Stimulated activated CD4-positive, alpha-beta T cell treated with anti-CD3 and anti-CD28 coated beads, Interleukin-1b, Interleukin-23, amount 100 ng/mL, for 1 hour (primary cell): ENCODE measurements at places on chromosomes 1 and 21.

DNA sequence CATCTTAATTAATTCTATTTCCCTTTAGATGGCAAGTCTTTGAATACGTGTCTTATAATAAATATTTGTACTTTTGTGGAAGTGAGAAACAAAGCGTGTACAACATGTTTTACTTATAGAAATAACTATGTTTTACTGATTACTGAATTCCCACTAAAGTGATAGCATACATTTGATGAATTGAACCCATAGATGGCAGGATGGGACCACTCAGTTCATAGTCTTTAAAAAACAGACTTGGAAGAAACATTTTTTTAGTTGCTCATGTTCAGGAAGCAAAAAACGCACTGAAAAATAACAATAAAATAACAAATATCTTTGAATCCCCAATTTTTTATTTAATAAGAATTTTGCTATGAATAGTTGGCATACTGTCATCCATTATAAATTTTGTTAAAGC, 507.1 kb upstream of the ZRANB2 start:
- DNase-seq, result no peak

GRCh38 chr1:224127925-224128819, 14.3 kb downstream of the FBXO28 start:
- DNase-seq, result no peak

- DNase-seq, result no peak
These were observed 142.9 kb downstream of the DHRS3 start for GRCh38 chr1:12475101-12475500.

GRCh38 chr1:212814537-212815334, 23.0 kb downstream of the TATDN3 start:
- DNase-seq, result no peak

GRCh38 chr1:226650236-226650841, 88.7 kb downstream of the ITPKB start:
- no peak for DNase-seq

DNA sequence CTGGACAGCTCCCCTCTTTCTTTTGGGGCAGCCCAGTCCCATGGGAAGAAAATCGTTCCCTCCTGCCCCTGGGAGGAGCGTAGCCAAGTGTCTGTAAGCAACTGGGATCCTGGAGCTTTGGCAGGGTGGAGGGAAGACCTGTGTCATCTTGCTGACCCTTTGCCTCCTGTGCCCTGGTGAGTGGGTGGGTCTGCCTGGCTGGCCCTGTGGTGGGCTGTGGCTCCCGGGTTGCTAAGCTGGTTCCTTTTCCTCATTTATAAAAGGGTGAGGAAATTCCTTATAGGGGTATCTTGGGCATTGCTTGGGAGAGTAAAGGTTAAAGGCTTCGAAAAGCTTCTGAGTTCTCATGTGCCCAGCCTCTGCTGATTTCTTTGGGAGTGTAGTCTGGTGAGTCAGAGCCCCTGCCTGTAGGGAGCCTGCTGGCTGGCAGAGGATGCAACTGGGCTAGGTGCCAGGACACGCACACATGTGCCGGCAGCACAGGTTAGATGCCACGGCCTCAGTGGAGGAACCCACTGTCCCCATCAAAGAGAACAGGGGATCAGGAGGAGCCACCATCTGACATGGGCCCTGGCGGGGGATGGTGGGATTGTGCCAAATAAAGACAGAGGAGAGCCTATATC, 85.2 kb downstream of the ARHGEF10L start:
- DNase-seq, result no peak

GRCh38 chr1:27726173-27727044, 648 bp downstream of the FAM76A start:
- DNase-seq, result no peak

DNA sequence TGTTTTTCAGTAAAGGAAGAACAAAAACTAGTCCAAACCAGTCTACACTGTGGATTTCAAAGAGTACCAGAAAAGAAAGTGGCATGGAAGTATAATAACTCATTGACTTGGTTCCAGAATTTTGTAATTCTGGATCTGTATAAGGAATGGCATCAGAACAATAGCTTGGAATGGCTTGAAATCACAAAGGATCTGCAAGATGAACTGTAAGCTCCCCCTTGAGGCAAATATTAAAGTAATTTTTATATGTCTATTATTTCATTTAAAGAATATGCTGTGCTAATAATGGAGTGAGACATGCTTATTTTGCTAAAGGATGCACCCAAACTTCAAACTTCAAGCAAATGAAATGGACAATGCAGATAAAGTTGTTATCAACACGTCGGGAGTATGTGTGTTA, 21.3 kb downstream of the CHODL start:
- DNase-seq, result no peak

GRCh38 chr1:214515544-214516433, 35.6 kb downstream of the PTPN14 start:
- no peak for DNase-seq

- DNase-seq, result no peak
These were observed 44.9 kb upstream of the TNFSF18 start for GRCh38 chr1:173095632-173096031.

GRCh38 chr1:213438339-213438738, 387.3 kb downstream of the RPS6KC1 start:
- no peak for DNase-seq

DNA sequence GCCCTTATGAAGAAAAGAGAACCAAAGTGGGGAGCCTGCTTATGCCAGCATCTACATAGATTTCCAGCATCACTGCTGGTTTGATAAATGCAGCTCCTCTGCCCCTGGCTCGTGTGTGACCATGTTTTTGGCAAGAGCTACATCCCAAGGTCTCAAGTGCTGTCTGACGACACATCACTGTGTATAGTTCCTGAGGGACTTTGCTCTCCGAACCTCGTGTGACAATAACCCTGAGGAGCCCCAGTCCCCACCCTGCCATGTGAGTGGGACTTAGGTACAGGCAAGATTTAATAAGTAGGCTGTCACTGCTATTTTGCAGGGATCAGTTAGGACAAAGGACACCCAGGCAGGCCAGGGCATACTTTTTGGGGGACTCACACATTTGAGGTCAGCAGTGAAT, 28.8 kb upstream of the RERE start:
- no peak for DNase-seq

GRCh38 chr1:230393722-230394121, 32.4 kb downstream of the PGBD5 start:
- no peak for DNase-seq

DNA sequence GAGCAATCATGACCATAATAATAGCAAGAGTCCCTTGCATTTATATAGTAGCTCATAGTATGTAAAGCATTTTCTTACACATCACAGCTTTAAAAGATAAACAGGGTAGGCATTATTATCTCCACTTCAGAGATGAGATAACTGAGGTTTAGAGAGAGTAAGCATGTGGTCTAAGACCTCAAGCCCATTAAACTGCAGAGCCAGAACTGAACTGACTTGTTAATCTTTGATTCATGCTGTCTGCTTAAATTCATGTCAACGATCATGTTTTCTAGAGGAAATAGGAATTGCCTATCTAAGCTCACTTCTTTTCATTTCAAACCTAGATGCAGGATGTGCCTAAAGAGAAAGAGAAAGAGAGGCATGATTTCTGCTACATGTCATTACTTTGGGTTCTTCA, 524.8 kb downstream of the PTPRC start:
- DNase-seq, result no peak

DNA sequence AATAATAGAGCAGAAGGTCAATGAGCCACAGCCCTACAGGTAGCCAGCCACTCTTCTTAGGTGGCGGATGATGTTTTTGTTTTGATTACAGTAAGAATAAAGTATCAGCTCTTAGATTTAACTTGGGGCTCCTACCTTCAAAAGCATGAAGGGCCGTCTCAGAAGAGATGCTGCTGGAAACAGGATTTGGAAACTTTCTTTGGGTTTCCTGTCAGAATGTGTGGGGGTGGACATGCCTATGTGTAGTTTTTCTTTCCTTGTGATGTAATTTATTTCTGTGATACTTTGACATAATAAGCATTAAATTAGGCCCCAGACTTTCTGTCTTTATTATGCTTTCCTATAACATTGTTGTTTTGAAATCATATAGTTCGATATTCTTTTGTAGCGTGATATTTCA, 1.5 kb downstream of the RAP1A start:
- DNase-seq, result peak; percentile 12

- DNase-seq, result no peak
These were observed 132.4 kb upstream of the TIAM1 start for GRCh38 chr21:31476263-31477022.

DNA sequence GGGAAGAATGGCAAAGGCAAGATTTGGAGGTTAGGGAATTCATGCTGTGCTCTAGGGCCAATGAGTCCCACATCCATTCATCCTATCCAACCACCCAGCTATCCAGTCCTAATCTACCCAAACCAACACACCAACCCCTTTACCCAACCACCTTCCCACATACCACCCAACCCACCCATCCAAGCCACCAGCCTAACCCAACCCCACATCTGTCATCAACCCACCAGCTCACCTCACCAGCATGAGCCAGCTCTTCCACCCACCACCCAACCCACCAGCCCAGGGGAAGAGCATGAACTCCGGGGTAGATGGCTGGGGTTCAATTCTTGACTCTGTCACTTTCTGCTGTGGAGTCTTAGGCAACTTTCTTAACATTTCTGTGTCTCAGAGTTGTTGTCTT, 35.9 kb upstream of the DISP3 start:
- DNase-seq, result no peak

- no peak for DNase-seq
These were observed 33.0 kb downstream of the ACOT11 start for GRCh38 chr1:54580856-54581550.

GRCh38 chr1:180178511-180179161, 24.0 kb downstream of the QSOX1 start:
- DNase-seq, result no peak

DNA sequence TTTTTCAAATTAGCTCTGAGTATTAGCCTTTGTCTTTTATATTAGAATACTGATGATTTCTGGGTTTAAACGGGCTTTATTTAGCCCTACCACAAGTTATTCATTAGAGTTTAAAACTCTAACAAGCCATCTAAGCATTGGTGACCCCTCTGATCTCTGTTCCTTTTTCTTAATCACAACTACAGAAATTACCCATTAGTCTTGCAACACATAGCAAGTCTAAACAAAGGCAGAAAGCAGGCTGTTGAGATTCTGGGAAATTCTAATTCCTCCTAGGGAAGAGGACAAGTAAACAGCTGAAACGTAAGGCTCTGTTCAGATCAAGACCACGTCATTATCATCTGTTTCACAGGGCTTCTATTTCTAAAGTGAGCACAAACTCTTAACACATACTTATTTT, 491.2 kb upstream of the ZRANB2 start:
- no peak for DNase-seq

- no peak for DNase-seq
These were observed 27.6 kb upstream of the SGIP1 start for GRCh38 chr1:66506393-66506687.

DNA sequence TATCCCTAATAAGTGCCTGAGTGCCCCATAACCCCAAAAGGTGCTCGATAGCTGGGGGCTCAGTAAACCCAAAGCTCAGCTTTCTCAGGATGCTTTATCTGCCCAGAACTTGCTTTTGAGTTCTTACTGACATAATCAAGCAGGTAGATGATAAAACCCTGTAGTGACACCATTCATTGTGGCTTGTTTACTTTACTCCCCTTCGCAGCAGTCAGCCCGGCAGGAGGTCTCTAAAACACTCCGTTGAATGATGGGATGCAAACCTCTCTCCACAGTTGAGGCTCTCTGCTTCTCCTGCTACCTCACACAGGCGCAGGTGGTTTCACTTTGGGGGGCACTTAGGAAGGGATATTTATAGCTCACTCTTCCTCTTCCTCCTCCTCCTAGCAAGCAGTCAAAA, 349.4 kb downstream of the HLX start:
- DNase-seq, result no peak

DNA sequence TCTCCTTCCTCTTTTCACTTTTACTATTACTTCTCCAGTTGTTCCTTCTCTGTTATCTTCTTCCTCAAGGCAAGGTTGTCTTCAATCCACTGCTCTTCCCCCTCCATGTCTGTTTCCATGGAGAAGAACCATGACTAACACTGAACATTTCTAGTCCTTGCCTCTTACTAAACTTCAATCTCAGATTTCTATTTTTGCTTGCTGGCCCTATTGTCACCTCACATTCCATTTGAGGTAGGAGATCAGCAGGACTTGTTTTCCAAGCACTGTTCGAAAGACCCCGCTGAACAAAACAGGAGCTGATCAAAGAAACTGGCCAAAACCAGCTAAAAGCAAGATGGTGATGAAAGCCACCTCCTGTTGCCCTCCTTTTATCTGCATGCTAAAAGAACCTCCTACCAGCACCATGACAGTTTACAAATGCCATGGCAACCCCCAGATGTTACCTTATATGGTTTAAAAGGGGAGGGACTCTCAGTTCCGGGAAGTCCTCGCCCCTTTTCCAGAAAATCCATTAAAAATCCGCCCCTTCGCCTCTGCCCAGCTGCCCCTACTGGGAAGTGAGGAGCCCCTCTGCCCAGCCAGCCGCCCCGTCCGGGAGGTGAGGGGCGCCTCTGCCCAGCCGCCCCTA, 22.6 kb downstream of the GON4L start:
- no peak for DNase-seq

DNA sequence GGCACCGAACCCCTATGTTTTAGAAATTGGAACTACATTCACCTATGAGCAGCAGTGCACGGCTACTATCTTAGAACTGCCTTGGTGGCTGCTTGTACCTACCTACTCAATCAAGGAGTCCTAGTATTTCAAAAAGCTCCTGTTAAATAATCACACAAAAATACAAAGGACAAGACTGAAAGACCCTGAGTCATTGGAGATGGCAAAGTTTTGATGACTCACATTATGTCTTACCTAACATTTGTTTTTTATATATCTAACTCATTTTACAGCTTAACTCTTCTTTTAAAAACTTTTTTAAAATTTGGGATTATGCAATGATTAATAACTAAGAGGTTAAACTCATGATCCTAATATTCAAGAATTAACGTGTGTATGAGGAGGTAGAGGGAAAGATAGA, 1206.0 kb upstream of the TMPRSS15 start:
- DNase-seq, result no peak

GRCh38 chr1:6466023-6466422, at the start of gene TNFRSF25:
Gene TNFRSF25 (minus strand): TSS chr1:6466173. CDS start chr1:6466107, 66 bp downstream.
- DNase-seq, result no peak

GRCh38 chr1:22971161-22971560, 1.5 kb downstream of the LACTBL1 start:
- DNase-seq, result no peak

DNA sequence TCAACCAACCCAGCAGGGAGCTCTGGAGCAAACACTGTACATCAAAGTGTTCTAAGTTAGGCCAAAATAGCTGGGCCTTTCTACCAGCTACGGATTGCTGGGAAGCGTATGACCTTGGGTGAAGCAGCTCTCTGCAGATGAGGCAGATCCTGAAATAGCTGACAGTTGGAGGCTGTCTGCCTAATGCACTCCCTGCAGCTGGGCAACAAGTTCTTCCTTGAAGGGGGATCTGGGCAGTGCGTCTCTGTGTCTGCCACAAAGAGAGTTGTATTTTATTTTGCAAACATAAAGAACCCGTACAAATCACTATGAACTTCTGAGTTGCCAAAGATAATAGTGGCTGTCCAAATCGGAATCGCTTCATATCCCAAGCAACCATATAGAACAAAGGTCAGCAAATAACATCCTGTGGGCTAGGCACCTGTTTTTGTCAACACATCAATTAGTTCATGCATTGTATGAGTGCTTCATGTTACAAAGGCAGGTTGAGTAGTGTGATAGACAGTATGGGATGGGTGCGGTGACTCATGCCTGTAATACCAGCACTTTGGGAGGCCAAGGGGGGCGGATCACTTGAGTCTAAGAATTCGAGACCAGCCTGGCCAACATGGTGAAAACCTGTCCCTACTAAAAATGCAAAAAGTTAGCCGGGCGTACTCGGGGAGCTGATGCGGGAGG, 29.1 kb upstream of the KLF17 start:
- no peak for DNase-seq

- DNase-seq, result no peak
These were observed 7.1 kb upstream of the KRTAP10-4 start for GRCh38 chr21:44566403-44566802.
